ENCODE measurements at places on chromosomes 12 and 14.
A peak's percentile ranks its signal among the peaks of the same experiment; 100 is the strongest.

DNA sequence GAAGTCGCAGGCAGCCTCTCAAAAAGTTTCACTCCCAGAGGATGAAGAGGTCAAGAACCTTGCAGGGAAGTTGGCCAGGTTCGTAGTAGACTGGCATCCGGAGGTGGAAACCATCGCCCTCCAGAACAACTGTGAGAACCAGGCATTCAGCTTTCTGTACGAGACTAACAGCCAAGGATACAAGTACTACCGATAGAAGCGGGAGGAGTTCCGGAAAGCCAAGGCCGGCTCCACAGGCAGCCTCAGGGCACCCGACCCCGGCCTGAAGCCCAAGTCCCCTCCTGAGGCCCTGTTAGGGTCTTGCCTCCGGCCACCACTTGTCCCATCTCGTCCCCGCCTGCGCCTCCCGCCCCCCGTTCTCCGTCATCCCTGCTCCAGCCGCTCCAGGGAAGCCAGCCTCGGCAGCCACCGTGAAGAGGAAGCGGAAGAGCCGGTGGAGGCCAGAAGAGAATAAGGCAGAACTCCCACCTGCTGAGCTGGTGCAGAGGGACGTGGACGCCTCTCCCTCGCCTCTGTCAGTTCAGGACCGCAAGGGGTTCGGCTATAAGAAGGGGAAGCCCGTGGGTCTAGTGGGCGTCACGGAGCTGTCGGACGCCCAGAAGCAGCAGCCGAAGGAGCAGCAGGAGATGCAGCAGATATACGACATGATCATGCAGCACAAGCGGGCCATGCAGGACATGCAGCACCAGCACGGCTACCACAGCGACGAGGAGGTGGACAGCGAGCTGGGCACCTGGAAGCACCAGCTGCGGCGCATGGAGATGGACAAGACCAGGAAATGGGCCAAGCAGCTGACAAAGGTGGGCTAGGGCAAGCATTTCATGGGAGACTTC, 366.8 kb upstream of the ATXN7L3B start:
- DNase-seq = peak; percentile 92

- no peak for DNase-seq
Measured at GRCh38 chr14:55523321-55523720, 56.7 kb upstream of the KTN1 start.

GRCh38 chr12:124632519-124632984, 65.1 kb upstream of the NCOR2 start:
- no peak for DNase-seq

- no peak for DNase-seq
Measured at GRCh38 chr12:122841544-122842321, 6.5 kb downstream of the HIP1R start.

- DNase-seq = no peak
Measured at GRCh38 chr12:96069511-96070231, 34.3 kb upstream of the LTA4H start.

DNA sequence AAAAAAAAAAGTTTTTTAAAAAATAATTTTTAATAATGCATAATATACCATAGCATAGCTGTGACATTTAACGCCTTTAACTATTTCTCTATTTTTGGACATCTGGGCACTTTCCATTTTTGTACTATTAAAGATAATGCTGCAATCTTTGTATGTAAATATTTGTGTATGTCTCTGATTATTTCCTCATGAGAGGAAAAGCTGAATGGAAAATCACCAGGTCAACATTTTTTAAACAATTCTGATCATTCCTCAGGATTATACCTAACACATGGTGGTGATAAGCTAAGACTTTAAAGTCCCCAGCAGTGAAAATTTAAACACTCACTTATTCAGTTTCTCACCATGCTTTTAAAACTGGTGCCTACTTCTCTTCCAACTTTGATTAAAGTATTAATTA, 31.3 kb upstream of the NR1H4 start:
- no peak for DNase-seq

- peak; percentile 76 for DNase-seq
Measured at GRCh38 chr12:92503029-92503931, 199.5 kb upstream of the PLEKHG7 start.

GRCh38 chr12:41242603-41243002, 54.5 kb downstream of the PDZRN4 start:
- no peak for DNase-seq
